Urinary bladder (tissue), 4 donors: ENCODE measurements at places on chromosomes 5 and 9. TPM values are rescaled to one million over a fixed set of nuclear protein-coding genes. Genes with fewer than 3 reads are reported as not detected.

The DOK3 gene
- 2.9 TPM for total RNA-seq

The ITGA2 gene
- total RNA-seq = 21.1 TPM

The FYB1 gene
- 10.9 TPM for total RNA-seq

The NKD2 gene
- total RNA-seq = 1.3 TPM

The CWC27 gene
- total RNA-seq = 21.8 TPM

The SNCB gene
- not detected for total RNA-seq

The MAP1B gene
- 99.2 TPM for total RNA-seq

The PFN3 gene
- total RNA-seq = not detected
